ENCODE measurements at places on chromosomes 12 and 14.

- DNase-seq: no peak
Observed at GRCh38 chr12:80912901-80913770, 24.6 kb downstream of the LIN7A start.

DNA sequence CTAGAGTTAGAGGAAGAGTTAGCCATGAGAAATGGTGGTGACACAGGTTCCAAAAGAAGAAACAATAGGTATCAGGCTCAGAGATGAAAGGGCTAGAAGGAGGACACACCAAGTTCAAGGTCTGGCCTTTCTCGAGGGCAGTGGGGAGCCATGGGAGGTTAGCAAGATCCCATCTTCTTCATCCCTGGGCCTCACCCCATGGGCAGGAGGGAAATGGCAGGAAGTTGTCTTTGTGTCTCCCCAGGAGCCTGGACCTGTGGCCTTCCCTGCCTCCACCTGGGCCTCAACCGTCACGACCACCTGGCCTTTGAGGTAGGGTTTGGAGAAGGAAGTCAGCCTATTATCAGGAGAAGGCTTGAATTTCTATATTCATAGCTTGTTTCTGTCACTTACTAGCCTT lies 5.8 kb upstream of the AQP2 start:
- DNase-seq: no peak

DNA sequence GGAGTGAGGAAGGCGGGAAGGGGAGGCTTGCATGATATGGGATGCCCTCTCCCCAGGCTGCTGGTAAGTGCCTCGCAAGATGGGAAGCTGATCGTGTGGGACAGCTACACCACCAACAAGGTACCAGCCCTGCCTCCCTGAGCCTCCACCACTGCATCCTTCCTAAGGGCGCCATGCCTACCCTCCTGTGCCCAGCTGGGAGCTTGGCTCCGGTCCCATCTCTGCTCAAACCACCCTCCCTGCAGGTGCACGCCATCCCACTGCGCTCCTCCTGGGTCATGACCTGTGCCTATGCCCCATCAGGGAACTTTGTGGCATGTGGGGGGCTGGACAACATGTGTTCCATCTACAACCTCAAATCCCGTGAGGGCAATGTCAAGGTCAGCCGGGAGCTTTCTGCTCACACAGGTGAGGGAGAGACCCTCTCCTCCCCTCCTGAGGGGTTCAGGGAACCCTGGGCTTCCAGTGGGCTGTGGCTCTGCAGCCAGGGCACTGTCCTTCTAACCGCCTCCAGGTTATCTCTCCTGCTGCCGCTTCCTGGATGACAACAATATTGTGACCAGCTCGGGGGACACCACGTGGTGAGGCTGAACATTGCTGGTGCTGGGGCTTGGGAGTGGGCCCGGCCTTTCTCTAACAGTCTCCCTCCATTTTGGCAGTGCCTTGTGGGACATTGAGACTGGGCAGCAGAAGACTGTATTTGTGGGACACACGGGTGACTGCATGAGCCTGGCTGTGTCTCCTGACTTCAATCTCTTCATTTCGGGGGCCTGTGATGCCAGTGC lies 2.6 kb downstream of the GNB3 start:
- DNase-seq: no peak

DNA sequence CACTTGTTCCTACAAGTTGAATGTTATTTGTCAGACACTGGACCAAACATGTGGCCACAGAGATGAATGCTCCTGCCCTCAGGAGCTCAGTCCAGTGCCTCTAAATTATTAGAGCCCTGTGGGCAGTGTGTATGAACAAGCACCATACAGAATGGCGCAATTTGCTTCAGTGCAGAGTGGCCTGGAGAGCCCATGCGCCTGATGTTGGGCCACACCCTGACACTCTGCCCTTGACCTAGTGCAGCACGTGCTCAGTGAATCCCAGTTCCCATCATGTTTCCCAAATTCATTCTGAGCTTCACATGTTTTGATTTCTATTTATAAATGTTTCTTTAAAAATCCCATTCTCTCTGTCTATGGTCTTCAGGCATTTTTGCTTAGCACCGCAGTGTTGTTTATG lies 116.8 kb downstream of the PRMT8 start:
- no peak for DNase-seq

DNA sequence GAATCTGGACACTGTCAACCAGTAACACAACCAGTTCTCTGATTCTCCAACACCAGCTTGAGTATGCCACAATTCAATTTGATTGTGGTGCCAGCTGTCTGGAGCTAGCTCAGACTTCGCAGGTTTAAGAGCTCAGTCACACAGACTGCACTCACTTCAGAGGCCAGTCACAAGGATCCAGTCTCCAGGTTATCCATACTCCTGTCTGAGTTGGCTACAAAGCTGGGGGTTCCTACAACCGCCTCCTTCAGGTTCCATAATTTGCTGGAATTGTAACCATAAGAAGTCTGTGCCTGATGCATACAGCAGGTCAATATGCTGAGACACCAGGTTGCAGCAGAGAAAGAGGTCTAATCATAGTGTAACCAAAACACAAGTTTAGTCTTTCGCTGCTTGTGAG lies 70.5 kb upstream of the CPSF6 start:
- DNase-seq: no peak

DNA sequence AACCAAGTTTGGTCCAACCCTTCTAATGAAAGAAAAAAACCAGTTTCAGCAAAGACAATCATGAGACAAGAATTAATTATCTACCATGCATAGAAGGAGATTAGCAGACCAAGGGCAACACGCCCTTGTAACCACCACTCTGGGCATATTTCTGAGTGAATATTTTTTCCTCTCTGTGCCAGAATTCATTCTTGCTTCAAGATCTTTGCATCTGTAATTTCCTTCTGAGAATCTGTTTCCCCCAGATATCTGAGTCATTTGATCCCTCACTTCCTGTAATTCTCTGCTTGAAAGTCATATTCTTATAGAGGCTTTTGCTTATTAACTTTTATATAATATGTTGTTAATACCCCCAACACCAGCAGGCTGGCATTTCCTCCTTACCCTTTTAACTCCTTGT lies 243.7 kb downstream of the SLC16A7 start:
- DNase-seq: no peak

- DNase-seq: peak; percentile 60
Observed at GRCh38 chr12:131827961-131828534, at the start of gene MMP17. MMP17 (plus strand) TSS chr12:131828393; CDS start chr12:131828495, 102 bp downstream.

DNA sequence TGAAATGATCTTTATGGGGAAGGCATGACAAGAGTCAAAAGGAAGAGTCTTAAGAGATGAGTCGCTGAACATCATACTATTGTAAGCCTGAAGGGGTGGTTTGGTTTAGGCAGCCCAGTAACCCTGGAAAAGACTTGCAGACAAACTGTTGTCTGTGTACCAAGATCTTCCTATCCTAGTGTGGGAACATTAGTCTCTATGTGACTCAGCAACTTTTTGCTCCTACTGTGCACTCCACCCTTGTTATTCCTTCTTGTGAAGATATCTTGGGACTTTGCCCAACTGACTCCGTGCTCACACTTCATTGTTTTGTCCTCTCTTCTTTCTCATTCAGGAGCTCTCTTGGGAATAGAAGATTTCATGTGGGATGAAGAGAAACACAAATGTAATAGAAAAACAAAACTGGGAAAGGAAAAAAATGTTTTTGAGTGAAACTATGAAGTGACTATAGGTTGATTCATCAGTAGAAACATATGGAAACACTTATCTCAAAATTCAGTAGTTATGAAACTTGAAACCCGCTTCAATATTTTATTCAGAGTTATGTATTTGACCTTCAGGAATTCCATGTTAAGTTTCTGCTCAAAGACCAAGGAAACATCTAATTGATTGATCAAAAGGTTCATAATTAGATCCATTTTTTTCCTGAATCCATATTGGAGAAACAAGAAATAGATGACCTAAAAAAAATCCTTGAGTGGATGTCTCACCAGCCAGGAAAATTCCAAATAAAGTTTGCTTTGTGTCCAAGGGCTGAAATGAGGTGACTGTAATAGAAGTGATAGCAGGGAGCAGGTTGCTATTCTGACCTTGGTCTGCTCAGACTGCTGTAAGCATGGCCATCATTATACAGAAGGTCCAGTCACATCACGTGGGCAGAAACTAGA lies 67.2 kb downstream of the BTG1 start:
- peak; percentile 71 for DNase-seq

- no peak for DNase-seq
Observed at GRCh38 chr14:101130861-101131260, 227.3 kb upstream of the RTL1 start.

- DNase-seq: no peak
Observed at GRCh38 chr14:75393794-75394193, 34.0 kb upstream of the JDP2 start.

GRCh38 chr14:22531451-22532344 lies 57.3 kb downstream of the DAD1 start:
- DNase-seq: no peak

- no peak for DNase-seq
Observed at GRCh38 chr14:72925815-72926291, 411 bp upstream of the DCAF4 start.

GRCh38 chr14:74491956-74492775 lies 939 bp downstream of the NPC2 start:
- DNase-seq: peak; percentile 86

DNA sequence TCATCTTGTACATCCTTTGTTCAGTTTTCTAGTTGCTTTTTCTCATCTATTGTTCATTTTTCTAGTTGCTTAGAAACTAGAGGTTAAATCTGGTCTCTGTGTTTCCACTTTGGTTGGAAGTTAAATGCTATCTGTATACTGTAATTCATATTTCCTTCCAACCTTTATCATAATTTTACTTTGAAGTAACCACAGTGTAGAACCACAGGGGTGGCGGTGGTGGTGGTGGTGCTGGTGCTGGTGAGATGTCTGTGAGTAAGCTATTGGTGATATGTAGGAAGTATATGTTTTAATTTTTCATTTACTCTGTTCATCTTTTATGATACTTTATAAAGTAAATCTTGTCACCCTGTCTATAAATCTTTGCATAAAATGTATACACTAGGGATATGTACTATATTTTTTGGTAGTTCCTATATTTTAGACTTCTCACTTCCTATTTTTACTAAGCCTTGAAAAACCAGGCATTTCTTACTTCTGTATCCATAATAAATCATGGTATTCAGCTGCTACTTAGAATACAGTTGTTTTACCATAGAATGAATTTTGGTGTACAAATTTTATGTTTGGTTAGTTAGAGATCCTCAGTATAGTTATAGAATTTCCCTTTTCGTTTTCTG lies 31.9 kb downstream of the CCDC91 start:
- DNase-seq: peak; percentile 14

DNA sequence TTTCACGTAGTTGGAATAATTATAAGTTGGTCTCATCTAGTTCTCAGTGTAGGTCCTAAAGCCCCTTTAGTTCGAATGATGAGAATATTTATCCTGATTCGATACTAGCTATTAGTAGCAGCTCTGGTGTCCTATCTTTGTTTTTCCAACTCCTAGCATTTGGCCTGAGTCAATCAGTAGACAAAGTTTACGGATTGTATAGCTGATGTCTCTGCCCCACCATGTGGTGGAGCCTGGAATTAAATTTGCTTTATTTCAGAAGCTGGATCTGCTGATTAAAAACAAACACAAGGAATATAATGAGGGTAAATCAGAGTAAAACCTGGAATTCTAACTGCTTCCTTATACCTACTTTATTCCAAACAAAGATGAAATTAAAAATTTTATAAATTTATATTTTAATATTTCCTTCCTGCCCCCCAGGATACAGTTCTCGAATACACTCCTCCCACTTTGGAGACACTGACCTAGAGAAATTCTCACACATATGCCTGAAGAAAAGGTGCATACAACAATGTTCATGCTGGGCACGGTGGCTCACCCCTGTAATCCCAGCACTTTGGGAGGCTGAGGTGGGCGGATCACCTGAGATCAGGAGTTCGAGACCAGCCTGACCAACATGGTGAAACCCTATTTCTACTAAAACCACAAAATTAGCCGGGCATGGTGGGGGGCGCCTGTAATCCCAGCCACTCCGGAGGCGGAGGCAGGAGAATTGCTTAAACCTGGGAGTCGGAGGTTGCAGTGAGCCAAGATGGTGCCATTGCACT lies 7.6 kb upstream of the BRMS1L start:
- DNase-seq: peak; percentile 23

GRCh38 chr14:105043641-105044040 lies 21.6 kb downstream of the GPR132 start:
- no peak for DNase-seq

DNA sequence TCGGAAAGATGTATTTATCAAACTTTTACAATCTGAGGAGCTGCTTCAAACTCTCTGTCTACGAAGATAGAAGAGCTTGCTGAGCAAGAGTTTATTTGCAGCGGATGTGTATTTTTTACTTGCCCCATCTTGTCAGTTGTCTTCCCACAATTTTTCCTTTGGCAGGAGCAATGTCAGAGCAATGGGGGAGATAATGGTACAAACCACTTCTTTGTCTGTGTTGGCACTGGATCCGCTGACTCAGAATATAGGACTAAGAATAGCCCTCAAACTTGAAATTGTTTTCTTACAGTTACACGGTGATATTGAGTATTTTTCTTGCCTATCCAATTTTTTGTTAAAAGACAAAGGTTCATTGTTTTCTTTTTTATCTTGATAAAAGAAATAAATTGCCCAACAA lies 27.6 kb downstream of the HELB start:
- DNase-seq: no peak

GRCh38 chr12:7375145-7375543 lies 68.8 kb downstream of the CD163L1 start:
- no peak for DNase-seq

Data from inflammatory macrophage treated with lipopolysaccharide for 4 hours (primary cell).